ENCODE measurements at places on chromosomes 7 and 10.

DNA sequence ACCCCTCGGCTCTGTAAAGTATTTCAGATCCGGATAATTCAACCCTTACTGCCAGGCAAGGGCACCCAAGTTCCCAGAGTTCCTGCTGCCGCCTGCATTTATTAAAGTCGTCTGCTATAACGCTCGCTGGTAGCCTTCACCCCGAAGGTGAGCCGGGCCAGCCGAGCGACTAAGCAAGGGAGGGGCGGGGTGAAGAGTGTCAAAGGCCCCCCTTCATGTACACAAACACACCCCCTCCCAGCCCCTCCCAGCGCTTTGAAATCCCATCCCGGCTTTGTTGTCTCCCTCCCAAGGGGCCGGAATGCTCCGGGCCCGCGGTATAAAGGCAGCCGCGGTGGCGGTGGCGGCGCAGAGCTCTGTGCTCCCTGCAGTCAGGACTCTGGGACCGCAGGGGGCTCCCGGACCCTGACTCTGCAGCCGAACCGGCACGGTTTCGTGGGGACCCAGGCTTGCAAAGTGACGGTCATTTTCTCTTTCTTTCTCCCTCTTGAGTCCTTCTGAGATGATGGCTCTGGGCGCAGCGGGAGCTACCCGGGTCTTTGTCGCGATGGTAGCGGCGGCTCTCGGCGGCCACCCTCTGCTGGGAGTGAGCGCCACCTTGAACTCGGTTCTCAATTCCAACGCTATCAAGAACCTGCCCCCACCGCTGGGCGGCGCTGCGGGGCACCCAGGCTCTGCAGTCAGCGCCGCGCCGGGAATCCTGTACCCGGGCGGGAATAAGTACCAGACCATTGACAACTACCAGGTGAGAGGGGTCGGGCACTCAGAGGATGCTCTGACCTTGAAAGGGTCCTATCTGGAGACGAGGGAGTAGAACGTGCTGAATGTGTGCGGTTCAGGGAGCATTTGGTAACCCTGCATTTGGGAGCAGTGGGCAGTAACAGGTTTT lies at the start of gene DKK1:
Gene DKK1, plus strand, starts transcription at position 349 of the 889 bp plus-strand sequence. Its CDS starts 154 bp downstream, at position 503.
- no peak for DNase-seq

DNA sequence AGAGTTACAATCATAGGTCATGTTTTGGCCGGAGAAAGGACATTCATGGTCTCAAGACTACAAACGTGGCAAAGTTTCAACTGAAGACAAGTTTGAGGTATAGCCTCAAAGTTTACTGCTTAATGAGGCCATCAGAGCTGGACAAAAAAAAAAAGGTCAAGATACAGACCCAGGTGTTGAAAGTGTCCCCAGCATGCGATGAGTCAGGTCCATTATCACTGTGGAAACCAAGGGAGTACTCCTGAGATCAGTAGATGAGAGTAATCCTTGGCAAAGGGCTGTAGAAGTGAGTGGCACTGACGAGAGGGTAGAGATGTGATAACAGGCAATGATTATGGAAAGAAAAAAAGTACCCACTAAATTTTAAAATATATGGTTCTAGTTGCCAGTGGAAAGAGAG lies 80.1 kb upstream of the LRRN3 start:
- DNase-seq, result no peak

DNA sequence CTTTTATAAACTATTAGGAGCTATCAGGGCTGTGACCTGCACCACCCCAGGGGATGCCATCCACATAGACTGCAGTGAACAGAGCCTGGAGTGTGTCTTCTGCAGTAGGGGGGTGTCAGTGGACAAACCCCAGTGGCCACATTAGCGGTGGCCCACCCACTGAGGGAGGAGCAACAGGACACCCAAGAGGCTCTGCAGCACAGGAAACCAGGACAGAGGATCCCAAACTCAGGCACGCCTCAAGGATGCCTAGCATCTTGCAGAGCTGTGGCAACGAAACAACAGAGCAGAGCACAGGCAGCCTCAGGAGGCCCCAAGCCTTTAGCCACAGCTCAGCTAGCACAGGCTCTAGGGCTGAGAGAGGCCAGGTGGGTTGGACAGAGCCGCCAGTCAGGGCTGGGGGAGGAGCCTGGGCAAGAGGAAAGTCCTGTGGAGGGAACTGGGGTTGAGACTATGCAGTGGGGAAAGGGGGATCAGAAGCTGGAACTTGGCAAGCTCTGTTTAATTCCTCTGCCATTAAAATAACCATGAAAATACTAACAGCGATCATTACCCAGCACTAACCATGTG lies 53.8 kb downstream of the GRID1 start:
- DNase-seq, result no peak

DNA sequence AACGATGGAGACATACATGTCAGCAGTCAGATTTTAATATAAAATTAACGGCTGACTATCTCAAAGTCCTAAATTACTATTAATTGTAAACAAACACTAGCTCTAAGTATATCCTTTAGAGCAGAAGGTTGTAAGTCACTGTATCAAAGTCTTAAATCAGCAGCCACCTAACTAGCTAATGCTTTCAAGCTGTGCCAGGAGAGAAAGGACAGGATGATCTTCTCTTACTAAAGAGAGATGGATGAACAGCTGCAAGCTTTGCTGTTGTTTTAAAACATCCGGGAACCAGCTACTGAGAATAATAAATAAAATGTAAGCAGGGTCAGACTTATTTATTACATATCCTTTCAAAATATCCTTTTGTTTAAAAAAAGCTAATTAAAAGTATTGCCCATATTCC lies 24.0 kb upstream of the ABLIM1 start:
- DNase-seq, result no peak

GRCh38 chr10:74898201-74898976 lies 72.0 kb downstream of the KAT6B start:
- DNase-seq, result no peak

- DNase-seq, result no peak
Observed at GRCh38 chr10:75507469-75507868, 76.0 kb downstream of the LRMDA start.

DNA sequence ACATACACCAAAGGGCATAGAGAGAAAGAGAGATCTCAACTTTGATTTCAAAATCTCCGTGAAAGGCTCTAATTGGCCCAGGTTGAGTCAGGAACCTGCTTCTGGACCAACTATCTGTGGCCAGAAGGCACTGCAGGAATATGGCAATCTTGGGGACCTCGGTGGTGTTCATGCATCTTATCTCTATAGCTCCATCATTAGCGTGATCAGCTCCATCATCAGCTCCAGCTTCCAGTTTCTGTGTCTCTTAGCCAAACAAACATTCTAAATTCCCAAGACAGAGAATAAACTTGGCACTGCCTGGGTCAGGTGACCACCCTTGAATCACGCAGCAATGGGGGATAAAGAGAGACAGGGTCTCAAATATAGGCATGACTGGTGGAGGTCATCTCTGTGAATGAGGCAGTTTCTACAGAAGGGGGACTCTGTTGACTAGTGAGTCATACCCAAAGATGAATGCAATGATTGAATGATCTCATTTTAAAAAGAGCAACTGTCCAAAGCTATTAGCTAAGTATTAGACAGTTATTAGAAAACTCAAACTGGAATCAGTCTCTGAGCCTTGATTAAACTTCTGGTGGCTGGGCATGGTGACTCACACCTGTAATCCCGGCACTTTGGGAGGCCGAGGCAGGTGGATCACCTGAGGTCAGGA lies 5.4 kb upstream of the NRF1 start:
- DNase-seq, result no peak

DNA sequence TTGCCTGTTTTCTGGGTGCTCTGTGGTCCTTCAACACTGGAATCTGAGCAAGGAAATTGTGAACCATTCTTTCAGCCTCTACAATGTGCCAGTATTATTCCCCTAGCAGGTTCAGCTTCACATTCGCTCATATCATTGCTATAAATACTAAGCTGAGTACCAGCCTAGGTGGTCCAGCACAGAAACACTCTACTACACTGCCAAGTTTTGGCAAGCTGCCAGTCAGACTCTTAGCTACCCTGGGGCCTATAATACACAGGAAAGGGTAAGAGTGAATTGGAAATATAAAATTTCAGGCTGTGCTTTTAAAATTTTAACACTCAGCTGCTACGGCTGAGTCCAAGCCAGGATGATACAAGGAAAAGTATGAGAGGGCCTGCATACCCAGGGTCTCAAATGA lies 49.9 kb upstream of the PPP1R3A start:
- DNase-seq, result no peak

Measured in SIG-M5 (cell line).